T-helper 2 cell (primary cell): ENCODE measurements at places on chromosomes 4 and X.

DNA sequence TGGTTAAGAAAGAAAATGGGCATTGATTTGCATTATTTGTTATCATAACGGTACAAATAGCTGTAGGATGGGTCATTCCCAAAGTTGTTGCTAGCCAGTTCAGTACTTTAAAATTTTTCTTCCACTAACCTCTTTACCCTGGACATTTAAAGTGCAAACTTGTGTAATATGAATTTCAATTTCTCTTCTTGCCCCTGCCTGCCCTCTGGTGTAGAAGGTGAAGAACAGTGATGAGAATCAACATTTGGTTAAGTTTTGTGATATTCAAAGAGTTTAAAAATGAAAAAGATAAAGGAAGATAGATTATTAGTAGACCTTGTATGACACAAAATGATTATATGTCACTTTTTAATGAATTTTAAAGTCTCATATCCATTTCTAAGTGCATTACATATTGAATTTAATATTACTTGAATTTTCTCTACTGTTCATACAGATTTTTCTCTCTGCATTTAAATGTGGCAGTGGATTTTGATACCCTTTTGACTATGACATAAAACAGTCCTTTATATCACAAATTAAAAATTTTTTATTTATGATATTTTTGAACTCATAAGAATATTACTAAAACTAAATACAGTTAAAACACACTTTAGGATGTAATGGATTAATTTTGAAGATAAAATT lies 337.7 kb downstream of the BMPR1B start:
- DNase-seq = no peak

DNA sequence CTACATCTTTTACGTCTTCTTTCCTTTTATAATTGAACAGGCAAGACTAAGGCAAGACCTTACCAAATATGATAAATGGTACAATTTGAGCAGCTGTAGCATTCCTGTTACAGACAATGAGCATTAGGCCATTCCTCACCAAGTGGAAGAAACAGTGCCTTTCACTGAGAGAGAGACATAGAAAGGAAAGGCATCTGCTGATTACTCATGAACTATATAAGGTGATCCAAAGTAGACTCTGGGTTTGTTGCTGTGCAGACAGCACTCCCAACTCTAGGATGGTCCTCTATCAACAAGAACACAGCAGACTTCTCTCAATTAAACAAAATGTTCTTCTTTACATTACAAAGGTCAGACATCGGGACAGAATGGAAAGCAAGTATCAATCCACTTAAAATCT lies 91.9 kb downstream of the FAM13A start:
- DNase-seq = no peak

- DNase-seq = no peak
Observed at GRCh38 chr4:82423245-82424054, 6.8 kb downstream of the HNRNPDL start.

- DNase-seq = no peak
Observed at GRCh38 chr4:92406488-92406887, 102.7 kb downstream of the GRID2 start.

DNA sequence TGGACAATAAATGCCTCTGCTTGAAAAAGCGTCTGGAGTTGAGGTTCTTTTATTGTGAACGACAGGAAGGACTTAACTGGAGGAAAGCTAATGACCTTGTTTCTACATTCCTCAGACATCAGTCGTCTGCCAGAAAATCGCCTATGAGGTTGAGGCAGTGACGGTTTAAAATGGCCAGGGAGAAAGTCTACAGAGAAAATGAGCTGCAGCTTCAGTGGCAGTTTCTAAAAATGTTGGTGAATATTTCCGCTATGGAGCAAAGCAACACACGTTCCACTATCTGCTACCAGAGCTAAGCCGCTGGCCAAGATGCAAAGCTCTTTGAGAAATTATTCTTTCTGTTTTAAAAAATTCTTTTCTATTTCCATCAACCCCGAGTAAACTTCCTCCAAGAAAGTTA lies 116.9 kb upstream of the GALNT7 start:
- no peak for DNase-seq

DNA sequence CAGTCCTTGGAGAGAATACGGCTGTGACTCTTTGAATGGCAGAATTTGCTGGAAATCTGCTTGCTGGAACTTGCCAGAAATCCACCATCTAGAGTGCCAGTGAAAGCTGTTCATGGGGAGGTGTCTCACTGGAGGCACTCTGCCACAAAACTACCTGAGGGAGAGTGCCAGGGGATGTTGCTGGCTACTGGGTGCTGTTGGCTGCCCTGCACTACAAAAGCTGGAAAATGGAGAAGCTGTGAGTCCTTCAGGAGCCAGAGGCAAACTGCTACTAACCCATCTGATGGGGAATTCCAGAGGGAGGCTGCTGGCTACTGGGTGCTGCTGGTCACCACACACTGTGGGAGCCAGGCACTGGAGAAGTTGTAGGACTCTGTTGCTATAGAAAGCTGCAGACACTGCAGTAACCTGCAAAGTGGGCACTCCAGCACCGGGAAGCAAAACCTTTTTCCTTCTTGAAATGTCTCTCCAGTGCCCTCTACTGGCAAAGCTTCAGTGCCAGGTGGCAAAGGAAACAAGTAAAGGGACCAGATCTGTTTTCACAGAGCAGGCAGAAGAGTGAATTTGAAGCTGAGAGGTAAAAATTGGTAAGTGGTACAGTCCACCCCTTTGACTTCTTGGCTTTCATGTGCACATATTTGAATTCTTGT lies 47.8 kb upstream of the HSD17B10 start:
- no peak for DNase-seq

DNA sequence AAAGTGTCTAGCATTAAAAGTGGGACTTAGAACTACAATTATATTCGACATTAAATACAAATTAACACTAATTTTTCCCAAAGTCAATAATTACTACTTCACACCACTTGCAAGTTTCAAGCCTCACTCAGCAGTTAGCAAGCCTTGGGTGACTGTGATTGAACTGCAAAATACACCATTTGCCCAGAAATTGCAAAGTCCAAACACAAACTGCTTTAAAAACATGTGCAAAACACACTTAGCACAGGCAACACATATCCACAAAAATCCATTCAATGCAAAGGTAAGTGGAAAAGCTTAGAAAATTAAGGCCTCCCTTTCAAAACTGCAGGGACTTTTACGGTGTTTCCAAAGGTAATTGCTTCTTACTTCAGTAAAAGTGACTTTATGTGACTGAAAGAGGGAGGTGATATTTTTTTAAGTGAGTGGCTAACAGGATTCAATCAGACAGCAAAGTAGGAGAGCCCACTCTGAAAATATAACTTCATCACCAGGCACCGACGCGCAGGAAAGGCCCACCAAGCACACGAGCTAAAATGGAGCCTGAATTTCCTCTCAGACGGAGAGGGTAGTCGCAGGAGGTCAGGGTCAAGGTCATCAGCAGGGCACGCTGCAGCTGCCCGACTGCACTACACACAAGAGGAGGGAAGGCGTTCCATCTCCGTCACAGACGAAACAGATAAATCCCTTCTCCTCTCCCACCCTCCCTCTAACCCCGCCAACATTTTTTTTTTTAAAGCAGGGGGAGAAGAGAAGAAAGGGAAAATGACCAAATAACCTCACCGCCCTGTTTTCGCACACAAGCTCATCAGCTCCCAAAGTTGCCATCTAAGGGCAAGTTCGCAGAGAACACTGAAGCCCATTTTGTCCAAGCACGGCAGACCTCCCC lies 3.1 kb downstream of the ZNF827 start:
- no peak for DNase-seq

DNA sequence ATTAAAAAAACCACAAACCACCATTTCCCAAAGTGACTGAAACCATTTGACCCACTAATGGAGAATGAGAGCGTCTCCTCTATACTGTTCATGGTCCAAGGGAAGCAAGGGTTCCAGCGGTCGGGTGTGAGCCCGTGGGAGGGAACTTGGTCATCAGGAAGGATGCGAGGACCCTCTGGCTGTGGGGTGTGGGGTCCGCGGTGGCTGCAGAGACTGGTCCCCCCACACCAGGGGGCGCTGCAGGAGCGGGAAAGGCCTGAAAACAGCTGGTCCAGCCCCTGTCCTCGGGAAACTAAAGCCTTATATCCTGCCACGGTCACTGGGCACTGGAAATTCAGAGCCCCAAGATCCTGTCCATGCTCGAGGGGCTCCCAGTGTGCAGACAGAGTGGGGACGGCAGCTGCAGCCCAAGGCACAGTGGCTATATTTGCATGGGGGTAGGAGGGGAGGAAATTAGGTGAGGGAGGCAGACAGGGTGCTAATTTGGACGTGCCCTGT lies 4.3 kb downstream of the BLOC1S4 start:
- peak; percentile 74 for DNase-seq

DNA sequence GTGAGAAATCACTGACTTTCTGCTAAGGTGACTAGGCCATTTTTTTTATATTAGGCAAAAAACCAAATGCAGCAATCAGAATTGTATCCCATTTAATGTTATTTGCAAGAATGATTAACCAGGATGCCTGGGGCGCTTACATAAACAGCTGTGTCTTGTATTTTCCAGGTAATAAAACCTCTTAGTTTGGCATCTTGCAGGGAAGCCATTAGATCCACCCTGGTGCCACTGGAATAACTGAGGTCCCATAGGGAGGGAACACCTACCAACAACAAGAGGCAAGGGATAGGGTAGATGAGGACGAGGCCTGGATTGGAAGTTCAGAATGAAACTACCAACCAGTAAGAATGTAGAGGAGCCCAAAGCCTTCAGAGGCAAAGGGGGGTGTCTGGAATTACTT lies 288.3 kb downstream of the ARHGAP24 start:
- DNase-seq = no peak

DNA sequence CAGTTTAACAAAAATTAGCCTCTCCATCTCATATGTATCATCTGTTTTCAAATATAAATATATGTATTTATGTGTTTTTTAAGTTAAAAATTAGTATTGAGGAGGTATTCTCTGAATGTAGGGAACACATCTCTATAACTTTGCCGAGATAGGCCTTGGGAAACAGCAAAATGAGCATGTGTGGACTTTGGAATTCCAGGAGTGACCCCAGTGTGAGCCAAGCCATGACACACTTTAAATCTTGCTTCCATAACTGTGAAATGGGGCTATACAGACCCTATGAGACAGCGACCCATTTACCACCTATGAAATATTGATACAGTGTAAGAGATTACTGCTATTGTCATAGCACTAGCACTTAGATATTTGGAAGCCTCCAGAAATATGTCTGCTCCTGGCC lies 58.8 kb downstream of the FRMPD4 start:
- no peak for DNase-seq

DNA sequence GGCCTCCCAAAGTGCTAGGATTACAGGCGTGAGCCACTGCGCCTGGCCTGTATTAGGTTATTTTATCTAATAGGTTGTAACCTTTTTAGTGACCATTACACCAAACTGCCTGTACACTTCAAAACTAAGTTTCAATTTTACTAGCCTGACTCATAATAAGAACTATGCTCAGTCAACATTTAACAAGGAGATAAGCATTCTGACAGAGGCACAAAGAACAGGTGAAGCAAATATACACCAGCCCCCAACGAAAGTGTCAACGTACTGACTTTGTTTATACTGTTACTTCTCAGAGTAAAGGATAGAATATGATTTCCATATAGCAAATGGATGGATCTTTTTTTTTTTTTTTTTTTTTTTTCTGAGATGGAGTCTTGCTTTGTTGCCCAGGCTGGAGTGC lies 62.8 kb downstream of the SHISA3 start:
- no peak for DNase-seq

GRCh38 chr4:38957261-38957815 lies 74.9 kb downstream of the TMEM156 start:
- DNase-seq = no peak

- no peak for DNase-seq
Observed at GRCh38 chr4:123298801-123299200, 97.8 kb upstream of the SPRY1 start.

GRCh38 chr4:114926583-114926982 lies 186.8 kb downstream of the NDST4 start:
- DNase-seq = no peak

DNA sequence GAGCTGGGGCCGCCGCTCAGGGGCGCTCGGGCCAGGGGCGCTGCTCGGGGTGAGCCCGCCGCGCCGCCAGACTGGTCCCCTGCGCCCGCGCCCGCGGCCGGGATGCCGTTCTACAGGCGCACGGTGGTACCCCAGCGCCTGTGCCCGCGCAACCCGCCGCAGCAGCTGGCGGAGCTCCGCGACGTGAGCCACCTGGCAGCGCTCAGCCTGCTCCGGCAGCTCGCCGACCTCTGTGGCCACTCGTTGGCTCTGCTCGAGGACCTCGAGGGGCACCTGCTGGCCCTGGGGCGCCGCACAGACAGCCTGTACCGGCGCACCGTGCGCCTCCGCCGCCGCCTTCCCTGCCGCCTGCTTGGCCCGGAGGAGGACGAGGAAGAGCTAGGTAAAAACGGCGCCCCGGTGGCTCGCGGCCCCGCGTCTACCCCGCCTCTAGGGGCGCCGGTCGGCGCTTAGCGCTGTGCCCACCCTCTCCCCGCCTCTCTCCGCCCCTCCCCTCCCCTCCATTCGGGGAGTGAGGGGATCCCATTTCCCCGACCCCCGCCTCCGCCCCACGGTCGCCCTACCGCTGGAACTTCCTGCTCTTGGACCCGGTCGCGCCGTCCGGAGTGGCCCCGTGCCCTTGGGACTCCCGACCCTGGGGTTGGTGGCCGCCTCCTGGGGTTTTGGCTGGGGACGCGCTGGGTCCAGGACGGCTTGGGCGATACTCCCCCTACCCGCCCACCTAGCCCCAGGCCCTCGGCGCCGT lies 513 bp downstream of the NHSL2 start:
- DNase-seq = peak; percentile 7

- DNase-seq = no peak
Observed at GRCh38 chr4:1922821-1923220, 51.6 kb downstream of the NSD2 start.
